T-cell (primary cell): ENCODE measurements at places on chromosomes 7 and 10. TPM values are rescaled to one million over a fixed set of nuclear protein-coding genes. Genes with fewer than 3 reads are reported as not detected.

DNA sequence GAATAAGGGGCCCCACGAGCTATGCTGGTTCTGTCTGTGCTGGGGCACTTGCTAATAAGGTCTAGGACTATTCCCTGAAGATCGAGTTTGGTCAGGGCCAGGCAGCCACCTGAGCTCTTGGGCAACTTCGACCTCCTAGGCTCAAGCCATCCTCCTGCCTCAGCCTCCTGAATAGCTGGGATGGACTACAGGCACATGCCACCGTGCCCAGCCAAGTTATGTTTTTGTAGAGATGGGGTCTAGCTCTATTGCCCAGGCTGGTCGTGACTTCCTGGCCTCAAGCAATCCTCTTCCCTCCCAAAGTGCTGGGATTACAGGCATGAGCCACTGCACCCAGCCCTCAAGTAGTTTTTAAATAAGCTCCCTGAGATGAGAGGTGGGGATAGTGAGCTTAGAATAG lies 2.9 kb downstream of the ZP3 start:
- DNase-seq: no peak

DNA sequence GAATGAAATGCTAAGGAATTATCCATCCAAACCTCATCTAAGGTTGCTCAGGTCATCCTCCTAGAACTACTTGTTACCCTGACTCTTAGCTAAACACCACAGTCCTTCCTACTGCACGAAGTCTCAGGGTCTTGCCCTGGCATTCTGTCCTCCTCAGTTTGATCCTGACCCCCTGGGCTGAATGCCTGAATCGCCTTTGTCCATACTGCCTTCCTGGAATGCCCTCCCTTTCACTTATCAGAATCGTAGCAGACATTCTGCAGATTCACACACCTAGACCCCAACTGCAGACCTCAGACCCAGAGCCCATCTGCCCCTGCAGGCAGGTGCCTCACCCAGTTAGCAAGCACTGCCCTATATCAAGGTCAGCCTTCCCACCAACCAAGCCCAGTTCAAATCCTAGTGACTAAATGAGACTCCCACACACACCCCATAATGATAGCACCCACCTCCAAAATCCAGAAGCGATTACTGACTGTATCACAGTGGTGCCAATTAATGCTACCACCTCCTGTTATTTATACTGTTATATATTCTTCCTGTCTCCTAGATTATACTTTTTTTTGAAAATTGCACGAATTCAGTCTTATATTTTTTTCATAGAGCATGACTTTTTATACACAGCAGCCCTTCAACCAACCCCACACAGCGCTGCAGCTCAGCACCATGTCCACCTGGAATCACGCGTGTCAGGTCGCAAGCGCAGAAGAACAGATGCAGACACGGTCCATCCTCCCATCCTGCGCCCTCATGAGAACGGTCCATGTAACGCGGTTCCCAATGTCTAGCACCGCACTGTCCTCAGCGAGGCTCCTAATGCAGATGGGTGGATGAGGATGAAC lies 3.7 kb downstream of the PARD3 start:
- no peak for DNase-seq

GRCh38 chr10:3418041-3418754 lies 245.6 kb upstream of the PITRM1 start:
- no peak for DNase-seq

DNA sequence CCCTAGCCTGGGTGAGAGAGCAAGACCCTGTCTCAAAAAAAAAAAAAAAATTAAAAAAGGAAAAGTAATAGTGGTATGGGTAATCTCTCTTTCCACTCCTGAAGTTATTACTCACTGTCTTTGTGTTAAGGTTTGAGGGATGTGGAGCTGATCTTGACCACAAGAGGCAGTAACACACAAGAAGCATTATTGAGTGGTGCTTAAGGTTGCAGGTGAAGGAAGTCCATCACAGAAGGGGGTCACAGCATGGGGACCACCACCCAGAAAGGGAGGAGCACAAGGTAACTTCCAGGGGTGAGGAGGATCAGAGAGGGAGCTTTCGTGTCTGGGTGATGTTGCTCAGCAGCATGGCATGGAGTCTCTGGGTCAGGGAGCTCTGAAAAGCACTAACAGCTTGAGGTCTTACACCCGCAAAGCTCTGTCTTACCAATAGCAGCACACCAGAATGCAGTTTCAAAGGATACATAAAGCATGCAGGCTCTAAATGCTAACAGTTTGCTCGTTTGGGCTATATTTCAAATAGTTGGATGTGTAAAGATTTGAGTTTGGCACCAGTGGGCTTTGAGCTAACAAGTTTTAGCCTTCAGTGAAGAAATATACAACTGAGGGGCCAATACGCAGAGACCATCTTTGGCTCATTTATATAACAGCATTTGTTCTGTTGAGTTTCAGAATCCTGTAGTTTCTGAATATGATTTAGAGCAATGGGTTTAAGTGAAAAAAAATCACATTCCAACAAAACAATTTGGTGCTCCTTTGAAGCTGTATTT lies 100.4 kb upstream of the DNAJC1 start:
- no peak for DNase-seq

GRCh38 chr7:95421000-95421846 lies 13.6 kb downstream of the PON2 start:
- DNase-seq: no peak

DNA sequence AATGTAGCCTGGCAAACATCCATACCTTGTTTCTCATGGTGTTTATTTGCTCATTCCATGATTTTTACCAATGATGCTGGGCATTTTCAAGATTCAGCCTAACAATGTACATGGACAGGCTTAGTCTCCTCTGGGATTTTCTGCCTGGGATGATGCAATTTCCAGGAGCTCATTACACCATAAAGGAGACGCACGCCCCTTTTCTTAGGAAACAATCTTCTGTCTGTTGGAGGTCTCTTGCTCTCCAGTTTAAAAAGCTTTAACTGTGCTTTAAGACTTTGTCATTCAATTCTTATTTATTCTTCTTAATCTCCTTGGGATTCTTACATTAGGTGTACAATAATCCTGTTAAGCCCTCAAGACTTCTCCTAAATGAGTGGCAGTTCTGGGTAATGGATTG lies 150.3 kb upstream of the NRP1 start:
- DNase-seq: no peak

GRCh38 chr7:122803323-122803722 lies 82.9 kb downstream of the CADPS2 start:
- no peak for DNase-seq

DNA sequence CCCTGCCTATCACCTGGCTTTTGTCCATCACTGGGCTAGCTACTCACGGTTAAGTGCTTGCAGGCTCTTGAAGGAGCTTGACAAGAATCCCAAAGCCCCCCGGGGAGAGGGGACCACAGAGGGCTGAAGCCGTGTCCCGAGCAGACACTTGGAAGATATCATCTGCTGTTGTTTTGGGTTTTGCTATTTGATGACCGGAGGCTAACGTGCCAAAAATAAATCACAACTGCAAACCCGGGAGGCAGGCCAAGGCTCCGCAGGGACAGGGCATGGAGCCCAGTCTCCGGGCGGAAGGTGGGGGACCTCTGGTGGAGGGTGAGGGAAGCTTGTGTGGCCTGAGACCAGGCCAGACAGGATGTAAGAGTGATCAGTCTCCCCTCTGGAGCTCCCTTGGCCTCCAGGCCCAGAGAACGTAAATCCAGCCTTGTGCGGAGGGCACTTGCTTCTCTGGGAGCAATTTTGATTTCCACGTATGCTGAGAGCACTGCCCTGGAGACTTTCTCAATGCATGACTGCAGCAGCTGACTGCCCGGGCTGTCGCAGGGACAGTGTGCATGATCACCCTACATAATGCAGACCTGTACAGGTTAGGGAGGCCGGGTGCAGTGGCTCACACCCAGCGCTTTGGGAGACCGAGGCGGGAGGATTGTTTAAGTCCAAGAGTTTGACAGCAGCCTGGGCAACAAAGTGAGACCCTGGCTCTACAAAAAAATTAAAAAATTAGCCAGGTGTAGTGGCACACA lies at the start of gene PHKG1:
TSS of gene PHKG1 (minus strand) at position 164 of the 743 bp plus-strand sequence. CDS start 4,011 bp downstream, outside the sequence.
- no peak for DNase-seq

DNA sequence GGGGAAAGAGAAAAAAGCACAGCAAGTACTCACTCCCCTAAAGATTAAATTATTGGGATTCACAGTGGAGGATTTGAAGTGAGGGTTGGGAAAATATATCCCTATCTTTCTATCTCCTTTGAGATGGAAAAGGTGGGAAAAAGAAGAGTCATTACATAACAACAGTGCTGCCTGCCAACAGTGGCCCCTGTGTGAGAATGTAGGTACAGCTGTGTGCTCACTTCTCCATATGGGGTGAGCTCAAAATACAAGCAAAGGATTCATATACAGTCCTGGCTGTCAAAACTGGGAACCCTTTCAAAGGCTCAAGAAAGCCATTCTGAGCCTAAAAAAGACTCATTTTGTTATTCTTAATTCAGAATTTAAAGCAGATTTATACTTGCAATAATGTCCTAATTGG lies 458.5 kb downstream of the GPAM start:
- no peak for DNase-seq

GRCh38 chr10:100155936-100156335 lies 29.9 kb downstream of the ERLIN1 start:
- no peak for DNase-seq

DNA sequence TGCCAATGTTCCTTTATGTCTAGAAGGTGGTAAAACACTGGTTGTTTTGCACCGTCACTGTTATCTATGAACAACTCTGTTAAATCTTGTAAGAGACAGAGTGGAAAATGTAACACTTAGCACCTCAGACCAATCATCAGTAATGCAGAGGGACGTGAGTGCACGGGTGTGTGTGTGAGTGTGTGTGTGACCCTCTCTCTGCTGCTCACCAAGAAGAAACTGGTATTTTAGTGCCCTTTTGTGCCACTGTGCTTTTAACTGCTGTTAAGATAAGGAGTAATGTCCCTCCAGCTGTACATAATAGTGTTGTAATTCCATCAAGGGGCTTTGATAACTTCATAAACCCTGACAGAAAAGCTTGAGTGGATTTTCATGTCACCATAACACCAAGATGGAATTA lies 130.1 kb downstream of the CREB5 start:
- no peak for DNase-seq

- DNase-seq: no peak
Measured at GRCh38 chr10:69490876-69491275, 39.6 kb downstream of the TSPAN15 start.

DNA sequence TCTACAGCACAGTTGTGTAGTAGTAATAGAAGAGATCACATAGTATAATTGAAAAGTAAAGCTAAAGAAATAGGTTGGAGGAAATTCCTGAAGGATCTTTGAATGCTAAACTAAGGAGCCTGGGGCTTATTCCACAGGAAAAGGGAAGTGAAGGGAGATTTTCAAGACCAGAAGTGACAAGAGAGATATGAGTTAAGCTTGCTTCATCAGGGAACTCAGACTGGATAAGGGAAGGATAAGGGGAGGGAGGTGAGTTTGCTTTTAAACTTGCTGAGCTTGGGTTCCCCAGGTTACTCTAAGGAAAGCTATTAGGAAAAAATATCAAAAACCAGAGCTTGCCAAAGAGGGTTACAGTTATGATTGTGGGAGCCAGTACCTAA lies 182.4 kb downstream of the RAPGEF5 start:
- DNase-seq: no peak

GRCh38 chr7:55969391-55969790 lies 5.0 kb downstream of the NIPSNAP2 start:
- no peak for DNase-seq

- no peak for DNase-seq
Measured at GRCh38 chr10:16945593-16945992, 128.4 kb upstream of the RSU1 start.

GRCh38 chr7:19470031-19470430 lies 238.8 kb downstream of the POLR1F start:
- no peak for DNase-seq

DNA sequence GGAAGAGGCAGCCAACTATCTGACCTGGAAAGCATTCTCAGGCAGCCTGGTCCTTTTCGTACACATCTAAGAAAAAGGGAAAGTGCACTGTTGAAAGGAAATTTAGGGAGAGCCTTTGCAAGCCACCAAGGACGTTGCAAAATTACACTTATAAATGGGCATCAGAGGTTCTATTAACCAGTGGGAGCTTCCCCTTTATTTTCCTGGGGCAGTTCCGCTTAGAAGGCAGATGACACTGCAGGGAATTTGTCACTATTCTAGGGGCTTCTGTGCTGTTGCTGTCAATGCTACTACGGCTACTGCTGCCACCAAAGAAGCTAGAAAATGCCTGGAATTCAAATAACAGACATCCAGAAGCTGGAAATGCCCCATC lies 79.6 kb upstream of the AUTS2 start:
- no peak for DNase-seq

DNA sequence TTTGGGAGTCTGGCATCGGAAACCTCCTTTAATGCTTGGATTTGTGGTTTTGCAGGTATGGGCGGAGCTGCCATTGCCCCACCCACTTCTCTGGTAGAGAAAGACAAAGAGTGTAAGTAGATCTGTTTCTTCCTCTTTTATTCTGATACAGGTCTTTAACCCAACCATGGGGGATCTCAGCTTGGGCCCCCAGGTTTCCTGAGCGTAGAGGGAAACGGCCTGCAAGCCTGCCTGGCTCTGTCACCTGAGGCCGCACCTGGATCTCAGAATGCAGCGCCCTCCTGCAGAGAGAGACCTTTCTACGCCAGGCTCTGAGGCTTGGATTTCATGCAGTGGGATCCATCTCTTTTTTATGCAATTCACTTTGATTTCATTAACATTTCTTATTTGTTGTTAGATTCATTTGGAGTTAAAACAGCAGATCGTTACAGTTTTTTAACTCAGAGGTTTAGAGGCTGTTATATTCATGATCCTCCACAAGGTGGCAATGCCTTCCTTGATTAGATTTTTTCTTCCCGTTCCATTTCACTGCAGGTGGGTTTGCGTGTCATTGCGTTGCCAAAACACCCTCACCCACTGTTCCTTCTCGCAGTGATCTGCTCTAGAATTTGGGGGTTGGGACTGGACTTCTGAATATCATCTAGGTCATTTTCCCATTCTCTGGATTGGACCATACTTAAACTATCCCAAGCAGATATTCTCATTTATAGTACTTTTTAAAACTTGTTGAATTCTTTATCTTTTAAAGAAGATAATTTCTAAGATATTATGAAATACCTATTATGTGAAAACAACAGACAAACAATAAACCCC lies 20.0 kb downstream of the RBM17 start:
- no peak for DNase-seq

DNA sequence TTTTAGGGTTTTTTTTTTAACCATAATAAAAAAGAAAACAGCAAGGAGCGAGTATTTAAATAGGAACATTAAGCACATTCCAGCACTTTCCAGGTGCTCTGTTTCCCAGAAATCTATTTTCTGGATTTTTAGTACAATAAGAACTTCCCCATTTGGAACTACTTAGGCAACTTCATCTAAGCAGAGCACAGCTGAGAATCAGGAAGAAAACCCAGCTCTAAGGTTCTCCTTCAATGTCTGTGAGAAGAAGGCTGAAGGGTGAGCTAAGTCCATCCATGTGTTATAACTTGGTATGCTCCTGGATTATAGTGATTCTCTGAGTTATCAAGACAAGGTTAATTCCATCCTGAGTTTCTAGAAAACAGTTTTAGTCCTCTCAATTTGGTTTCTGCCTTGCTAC lies 181.9 kb downstream of the CYP26A1 start:
- DNase-seq: no peak

GRCh38 chr7:36535866-36536664 lies 146.4 kb downstream of the ANLN start:
- DNase-seq: no peak

Gene EEPD1
- total RNA-seq: 4.5 TPM

Gene OR2A14
- total RNA-seq: not detected

Gene TAS2R39
- total RNA-seq: not detected

Gene ACSM6
- total RNA-seq: not detected

Gene CALN1
- total RNA-seq: 0.16 TPM

Gene NEUROG3
- total RNA-seq: not detected

Gene IL6
- total RNA-seq: 1.2 TPM

Gene STRIP2
- 0.47 TPM for total RNA-seq

Gene CC2D2B
- not detected for total RNA-seq

Gene PNLIPRP3
- total RNA-seq: not detected

Gene STN1
- total RNA-seq: 41.8 TPM

Gene SPDYE2B
- total RNA-seq: not detected
